NCI-H446 (cell line): ENCODE measurements at places on chromosomes 4 and X.
A peak's percentile ranks its signal among the peaks of the same experiment; 100 is the strongest.

DNA sequence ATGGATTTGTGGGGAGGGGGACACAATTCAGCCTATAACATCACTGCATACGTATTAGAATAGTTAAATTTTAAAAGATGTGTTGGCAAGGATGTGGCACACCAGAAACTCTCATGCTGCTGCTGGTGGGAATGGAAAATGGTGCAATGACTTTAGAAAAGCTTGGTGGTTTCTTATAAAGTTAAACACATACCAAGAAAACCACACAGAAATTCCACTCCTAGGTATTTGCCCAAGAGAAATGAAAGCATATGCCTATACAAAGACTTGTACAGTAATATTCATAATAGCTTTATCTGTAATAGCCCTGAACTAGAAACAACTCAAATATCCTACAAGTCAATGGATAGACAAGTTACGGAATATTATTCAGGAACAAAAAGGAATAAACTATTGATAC lies 71.3 kb upstream of the PDHA1 start:
- DNase-seq, result no peak

DNA sequence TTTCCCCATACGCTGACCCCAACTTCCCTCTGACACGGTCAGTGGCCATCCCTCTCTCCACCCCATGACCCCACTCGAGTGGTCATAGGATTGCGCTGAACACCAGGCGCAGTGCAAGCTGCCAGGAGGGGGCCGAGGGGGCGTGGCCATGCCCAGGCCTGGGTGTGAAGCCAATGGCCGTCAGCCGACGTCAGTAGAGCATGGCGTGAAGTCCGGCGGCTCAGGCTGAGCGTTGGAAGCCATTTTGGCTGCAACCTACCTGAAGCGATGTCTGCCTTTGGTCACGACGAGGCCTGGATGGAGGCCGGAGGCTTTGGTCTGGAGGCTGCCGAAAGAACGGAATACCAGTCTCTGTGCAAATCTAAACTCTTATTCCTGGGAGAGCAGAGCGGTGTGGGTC lies at the start of gene RAB41:
TSS of gene RAB41 (plus strand) at position 222 of the 400 bp plus-strand sequence. CDS start at position 268, 46 bp downstream.
- DNase-seq, result no peak

DNA sequence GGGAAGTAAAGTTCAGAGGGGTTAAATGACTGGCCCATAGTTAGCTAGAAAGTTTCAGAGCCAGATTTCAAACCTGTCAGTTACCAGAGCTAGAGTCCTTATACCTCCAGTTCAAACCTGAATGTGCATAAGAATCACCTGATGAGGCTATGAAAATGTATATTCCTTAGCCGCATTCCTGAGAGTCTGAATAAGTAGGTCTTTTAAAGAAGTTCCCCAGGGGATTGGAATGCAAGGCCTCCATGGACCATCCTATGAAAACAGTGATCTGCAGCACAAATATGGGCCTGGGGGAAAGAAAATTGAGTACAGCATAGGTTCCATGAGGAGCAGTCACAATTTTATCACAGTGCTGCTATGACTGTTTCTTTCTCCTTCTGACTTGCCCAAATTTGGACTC lies 263.9 kb upstream of the CXorf66 start:
- DNase-seq, result no peak

- no peak for DNase-seq
These were observed 51.4 kb downstream of the PTTG2 start for GRCh38 chr4:38011511-38012162.

DNA sequence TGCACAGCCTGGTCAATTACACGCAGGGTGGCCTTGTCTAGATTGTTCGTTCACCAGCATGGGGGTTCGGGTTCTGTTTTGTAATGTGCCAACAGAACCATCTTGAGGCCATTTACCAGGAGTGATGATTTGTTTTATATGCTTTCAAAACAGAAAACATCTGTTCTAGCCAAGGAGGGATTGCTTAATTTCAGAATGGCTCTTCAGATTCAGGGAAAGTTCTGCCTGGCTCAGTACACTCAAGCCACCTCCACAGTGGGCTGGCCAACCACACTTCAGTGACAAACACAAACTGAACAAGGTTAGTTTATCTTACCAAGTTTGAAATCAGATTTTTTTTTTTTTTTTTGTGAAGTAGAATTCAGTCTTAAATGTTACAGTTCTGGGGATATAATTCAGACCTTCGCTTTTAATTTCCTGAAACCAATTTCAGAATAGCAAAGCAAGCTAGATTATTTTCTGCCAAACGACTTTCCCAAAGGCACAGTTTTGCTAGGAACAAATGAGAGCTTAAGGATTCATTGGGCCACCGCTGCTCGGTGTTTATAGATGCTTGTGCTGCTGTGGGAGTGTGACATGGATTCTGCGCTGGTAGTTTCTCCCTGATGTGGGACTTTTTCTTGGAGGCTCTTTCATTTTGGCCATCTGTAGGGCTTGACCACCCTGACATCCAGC lies 23.4 kb downstream of the SMS start:
- DNase-seq, result no peak

GRCh38 chr4:158912390-158912789 lies 143.6 kb downstream of the FNIP2 start:
- DNase-seq, result no peak

DNA sequence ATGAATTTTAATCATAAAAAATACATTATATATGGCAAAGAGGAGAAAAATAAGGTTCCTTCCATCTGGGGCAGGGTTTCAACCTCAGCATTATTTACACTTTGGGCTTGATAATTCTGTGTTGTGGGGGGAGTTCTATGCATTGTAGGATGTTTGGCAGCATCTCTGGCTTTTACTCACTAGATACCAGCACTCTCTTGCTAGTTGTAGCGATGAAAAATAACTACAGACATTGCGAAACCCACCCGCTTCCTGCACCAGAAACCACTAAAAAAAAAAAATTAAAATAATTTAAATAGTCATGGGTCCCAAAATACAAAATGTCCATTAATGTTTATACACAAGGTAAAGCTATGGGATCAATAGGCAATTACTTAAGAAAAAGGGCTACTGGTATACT lies 52.7 kb downstream of the PPP3CA start:
- DNase-seq, result no peak

- DNase-seq, result no peak
These were observed 49.9 kb downstream of the FAM114A1 start for GRCh38 chr4:38917481-38918025.

DNA sequence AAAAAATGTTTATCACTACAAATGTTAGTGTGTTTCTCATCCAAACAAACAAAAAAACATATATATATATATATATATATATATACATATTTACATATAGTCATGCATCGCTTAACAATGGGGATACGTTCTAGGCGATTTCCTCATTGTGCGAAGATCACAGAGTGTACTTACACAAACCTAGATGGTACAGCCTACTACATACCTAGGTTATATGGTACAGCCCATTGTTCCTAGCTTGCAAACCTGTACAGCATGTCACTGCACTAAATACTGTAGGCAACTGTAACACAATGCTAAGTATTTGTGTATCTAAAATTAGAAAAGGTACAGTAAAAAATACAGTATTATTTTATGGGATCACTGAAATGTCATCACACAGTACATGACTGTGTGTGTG lies 16.4 kb upstream of the TMSB4X start:
- no peak for DNase-seq

DNA sequence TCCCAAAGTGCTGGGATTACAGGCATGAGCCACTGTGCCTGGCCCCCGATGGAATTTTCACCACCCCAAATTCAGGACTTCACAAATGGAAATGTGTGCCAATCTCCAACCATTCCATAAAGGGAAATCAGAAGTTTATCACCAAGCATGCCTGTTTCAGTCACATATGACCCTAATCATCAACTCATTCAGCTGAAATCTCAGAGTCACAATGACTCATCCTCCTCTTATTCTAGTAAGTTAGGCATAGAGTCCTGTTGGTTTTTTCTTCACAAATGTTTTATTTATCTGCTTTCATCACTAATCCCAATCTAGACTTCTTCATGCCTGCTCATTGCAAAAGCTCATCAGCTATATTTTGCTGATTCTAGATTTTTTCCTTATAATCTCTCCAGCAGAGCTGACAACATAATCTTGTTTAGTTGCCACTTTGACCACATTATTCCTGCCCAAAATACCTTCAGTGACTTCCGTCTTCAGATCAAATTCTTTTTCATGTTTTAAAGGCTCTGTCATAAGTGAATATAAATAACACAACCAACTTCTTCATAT lies 83.3 kb downstream of the SLC7A11 start:
- DNase-seq, result no peak

- DNase-seq, result no peak
These were observed 27.7 kb downstream of the FNIP2 start for GRCh38 chr4:158796370-158797140.

DNA sequence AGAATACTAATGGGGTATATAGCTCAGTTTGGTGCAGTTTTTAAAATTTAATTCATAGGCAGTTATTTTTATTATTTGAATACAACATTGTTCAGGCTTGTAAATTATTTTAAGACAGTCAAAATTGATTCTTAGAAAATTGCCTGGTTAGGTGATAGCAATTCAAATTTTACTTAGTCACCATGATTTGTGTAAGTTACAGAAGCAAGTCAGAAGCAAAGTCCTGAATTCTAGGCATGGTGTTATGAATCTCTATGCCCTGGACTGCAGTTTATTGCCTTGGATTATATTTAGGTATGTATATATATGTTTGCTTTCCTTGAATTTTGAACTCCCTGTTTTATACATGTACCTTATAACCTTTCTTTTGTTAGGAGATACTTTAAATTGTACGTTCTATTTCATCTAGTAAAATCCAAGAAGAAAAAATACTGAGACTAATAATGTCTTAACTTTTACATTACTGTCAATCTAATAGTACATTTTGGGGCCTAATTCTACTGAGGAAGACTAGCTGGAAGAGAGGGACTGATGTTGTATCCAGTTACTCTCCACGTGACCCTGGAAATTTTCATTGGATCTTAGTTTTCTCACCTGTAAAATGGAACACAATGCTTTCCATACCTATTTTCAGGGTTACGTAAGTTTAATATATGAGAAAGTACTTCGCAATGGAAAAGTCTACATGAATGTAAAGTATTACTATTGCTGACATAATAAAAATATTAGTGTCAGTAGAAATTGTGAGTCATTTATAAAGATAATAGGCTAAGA lies 25.1 kb downstream of the RAPGEF2 start:
- no peak for DNase-seq

GRCh38 chr4:139665690-139666529 lies at the start of gene MGST2:
MGST2 (plus strand) TSS chr4:139665819; CDS start chr4:139666020, 201 bp downstream.
- DNase-seq, result peak; percentile 66

DNA sequence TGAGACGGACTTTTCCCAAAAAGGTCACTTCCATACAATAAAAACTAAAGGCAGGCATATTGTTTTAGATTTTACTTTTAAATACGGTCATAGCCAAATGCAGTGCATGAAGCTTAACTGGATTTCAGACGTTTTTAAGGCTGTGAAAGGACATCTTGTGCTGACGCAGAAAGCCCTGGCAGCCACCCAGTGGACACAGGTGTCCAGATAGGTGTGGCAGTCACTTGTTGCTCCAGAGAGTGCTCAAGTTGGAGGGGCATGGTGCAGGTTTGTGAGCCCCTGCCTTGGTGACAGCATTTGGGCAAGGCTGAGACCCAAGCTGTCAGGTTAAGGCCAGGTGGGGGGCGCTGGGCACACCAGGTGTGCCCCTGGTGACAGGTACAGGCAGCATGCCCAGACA lies 135.8 kb upstream of the TBL1X start:
- DNase-seq, result no peak

- DNase-seq, result no peak
These were observed 102.3 kb downstream of the ADRA2C start for GRCh38 chr4:3868211-3869173.

GRCh38 chr4:100071506-100071905 lies 118.8 kb downstream of the DDIT4L start:
- no peak for DNase-seq

DNA sequence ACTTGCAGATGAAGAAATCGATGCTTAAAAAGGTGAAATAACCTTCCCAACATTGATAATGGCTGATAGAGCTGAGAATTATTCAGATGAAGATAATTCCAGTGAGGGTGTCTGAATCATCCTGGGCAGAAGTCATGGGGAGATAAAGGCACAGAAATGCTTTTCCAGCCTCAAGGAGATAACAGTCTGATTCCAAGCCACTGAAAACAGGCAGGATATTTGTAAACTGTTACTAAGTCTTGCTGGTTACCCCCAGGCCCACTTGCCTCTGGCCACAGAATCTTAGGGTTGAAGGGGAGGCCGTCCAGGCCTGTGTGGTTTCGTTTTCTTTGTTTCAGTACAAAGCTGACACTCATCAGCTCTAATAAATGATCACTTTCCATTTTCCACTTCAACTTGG lies 158.5 kb downstream of the SH3KBP1 start:
- no peak for DNase-seq

GRCh38 chr4:123477711-123478209 lies 81.2 kb downstream of the SPRY1 start:
- no peak for DNase-seq

DNA sequence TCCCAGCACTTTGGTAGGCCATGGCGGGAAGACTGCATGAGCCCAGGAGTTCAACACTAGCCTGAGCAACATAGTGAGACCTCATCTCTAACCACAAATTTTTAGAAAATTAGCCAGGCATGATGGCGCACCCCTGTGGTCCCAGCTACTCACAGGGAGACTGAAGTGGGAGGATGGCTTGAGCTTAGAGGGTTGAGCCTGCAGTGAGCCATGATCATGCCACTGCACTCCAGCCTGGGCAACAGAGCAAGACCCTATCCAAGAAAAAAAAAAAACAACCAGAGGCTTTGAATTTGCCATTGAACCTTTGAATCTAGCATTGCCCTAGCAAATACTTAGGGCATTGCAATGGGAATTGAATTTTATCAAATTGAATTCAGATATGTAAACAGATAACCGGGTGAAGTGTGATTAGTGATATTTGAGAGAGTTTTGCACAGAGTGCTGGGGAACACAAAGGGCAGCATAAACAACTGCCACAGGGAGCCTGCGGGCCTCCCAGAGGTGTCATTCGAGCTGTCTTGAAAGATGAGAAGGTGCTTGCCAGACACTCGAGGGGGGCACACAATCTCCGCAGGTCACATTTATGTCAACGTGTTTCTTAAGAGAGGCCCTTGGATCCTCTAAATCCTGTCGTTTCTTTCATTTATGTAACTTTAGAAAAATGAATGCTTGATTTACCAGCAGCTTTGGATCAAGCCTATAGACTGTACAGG lies 200.3 kb downstream of the AASDH start:
- DNase-seq, result no peak

DNA sequence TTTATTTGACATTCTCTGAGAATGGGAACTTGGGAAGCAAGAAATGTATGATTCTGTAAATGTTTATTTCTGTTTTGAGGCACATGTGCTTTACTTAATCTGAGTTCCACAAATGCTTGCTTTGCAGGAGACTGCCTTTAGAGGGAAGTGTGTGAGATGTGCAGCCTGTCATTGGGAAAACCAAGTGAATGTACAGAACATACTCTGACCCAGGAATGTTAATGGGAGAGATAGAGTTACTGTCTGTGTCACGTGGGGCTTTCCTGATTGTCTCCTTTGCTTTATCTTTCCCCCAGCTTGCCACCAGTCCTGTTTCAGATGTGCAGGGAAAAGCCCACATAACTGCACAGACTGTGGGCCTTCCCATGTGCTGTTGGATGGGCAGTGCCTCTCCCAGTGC lies 218.6 kb upstream of the ANXA3 start:
- no peak for DNase-seq
